ENCODE measurements at places on chromosomes 1 and 21.

DNA sequence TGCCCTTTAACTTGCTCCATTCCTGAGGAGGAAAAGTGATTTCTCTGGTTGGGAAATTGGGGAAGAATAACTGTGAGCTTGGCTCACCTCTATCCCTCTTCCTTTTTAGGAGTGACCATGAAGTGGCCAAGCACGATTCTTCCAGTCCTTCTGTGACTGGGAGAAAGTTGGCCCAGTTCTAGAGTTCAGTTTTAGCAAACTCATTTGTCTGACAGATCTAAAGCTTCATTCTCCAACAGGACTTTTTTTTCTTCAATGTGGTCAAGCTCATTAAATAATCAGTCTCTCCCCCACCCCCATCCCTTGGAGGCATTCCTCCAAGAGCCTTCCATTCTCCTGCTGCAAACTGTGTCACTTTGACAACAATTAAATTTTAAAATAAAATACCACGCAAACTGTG lies 6.4 kb upstream of the AGL start:
- DNase-seq = no peak

DNA sequence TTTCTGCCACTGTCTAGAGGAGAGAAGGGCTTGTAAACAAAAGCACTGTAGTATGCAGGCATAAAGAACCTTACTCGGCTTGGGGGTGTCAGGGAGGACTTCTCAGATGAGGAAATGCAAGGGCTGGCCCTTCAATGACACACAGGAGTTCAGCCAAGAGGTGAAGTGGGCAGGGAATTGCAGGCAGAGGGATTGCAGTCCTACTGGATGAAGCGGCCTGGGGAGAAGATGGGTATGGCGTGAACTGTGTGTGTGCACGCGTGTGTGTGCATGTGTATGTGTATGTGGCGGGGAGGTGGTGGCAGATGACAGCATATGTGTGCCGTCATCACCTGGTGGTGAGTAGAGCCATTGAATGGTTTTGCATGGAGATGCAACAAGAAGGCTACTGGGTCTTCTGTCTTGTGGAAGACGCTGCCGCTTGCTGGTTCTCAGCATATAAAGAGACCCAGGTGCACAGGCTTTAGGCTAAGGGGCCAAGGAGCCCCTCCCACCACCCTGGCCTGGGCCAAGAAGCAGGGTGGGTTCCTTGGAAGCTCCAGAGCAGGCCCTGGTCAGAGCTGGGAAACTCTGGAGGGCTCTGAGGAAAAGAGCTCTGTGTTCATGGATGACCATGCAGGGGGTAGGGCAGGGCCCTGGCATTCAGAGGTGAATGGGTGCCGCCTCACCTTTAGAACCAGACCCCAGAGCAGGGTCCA lies 4.1 kb upstream of the EPS8L3 start:
- no peak for DNase-seq

- DNase-seq = peak; percentile 35
Observed at GRCh38 chr1:196317535-196318522, 290.4 kb downstream of the KCNT2 start.

- DNase-seq = no peak
Observed at GRCh38 chr1:17569200-17570139, 30.0 kb downstream of the ARHGEF10L start.

GRCh38 chr1:193408782-193409293 lies 222.4 kb upstream of the B3GALT2 start:
- no peak for DNase-seq

DNA sequence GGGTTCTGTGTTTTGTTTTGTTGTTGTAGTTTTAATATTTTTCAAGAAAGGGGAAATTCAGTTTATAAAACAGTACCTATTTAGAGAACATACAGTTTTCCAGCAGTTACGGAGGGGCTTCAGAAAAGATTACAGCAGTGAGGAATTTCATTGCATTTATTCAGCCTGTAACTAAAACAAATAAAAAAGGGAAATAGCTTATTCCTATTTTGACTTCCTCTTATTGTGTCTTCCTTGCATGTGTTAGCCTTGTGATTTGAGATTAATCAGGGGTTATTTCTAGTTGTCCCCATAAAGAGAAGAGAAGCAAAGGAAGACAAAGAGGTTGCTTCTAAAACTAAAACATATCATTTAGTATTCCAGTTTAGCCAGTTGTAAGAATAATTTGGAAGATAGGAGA lies 35.0 kb downstream of the CTTNBP2NL start:
- DNase-seq = no peak

GRCh38 chr1:99198393-99198792 lies 65.9 kb upstream of the PLPPR4 start:
- DNase-seq = no peak

All from NCI-H2227 treated with DMSO at 0.1 percent for 48 hours (cell line).